ENCODE measurements at places on chromosomes 4 and X. TPM values are rescaled to one million over a fixed set of nuclear protein-coding genes. Genes with fewer than 3 reads are reported as not detected.

GLRA2 gene
- not detected for total RNA-seq

TENM3 gene
- total RNA-seq, result 25.7 TPM

CYSLTR1 gene
- not detected for total RNA-seq

NEUROG2 gene
- total RNA-seq, result not detected

FOXR2 gene
- total RNA-seq, result not detected

ZCCHC12 gene
- not detected for total RNA-seq

TFE3 gene
- 36.5 TPM for total RNA-seq

TMPRSS11F gene
- not detected for total RNA-seq

USP26 gene
- total RNA-seq, result not detected

ATP10D gene
- total RNA-seq, result 24.1 TPM

IQCM gene
- not detected for total RNA-seq

USP53 gene
- total RNA-seq, result 162 TPM

NLGN3 gene
- 0.13 TPM for total RNA-seq

NPFFR2 gene
- total RNA-seq, result 0.36 TPM

ATP1B4 gene
- not detected for total RNA-seq

HPSE gene
- 16.2 TPM for total RNA-seq

ADH7 gene
- not detected for total RNA-seq

ETDA gene
- not detected for total RNA-seq

HSD17B11 gene
- 39.5 TPM for total RNA-seq

NIPAL1 gene
- total RNA-seq, result 0.80 TPM

MAB21L2 gene
- total RNA-seq, result 2.8 TPM

AFP gene
- total RNA-seq, result not detected

PAGE1 gene
- not detected for total RNA-seq

PABPC4L gene
- total RNA-seq, result 0.65 TPM

NUDT10 gene
- 0.43 TPM for total RNA-seq

GLUD2 gene
- 3.4 TPM for total RNA-seq

UCHL1 gene
- total RNA-seq, result 768 TPM

PHEX gene
- 1.1 TPM for total RNA-seq

FAM9C gene
- 0.50 TPM for total RNA-seq

ANOS1 gene
- 2.3 TPM for total RNA-seq

DUX4 gene
- not detected for total RNA-seq

SPARCL1 gene
- total RNA-seq, result not detected

NAA11 gene
- total RNA-seq, result not detected

CHIC2 gene
- 80.7 TPM for total RNA-seq

CTAG2 gene
- not detected for total RNA-seq

MYL5 gene
- 6.7 TPM for total RNA-seq

NMU gene
- 0.53 TPM for total RNA-seq

LEF1 gene
- total RNA-seq, result not detected

HSFX2 gene
- 0.13 TPM for total RNA-seq

OTUD5 gene
- total RNA-seq, result 25.0 TPM

SYP gene
- total RNA-seq, result 0.13 TPM

PSAPL1 gene
- not detected for total RNA-seq

HTRA3 gene
- total RNA-seq, result 1.9 TPM

P2RY10 gene
- not detected for total RNA-seq

COX7B2 gene
- not detected for total RNA-seq

ARX gene
- total RNA-seq, result not detected

MAGEE2 gene
- total RNA-seq, result not detected

CACNA1F gene
- not detected for total RNA-seq

CYBB gene
- total RNA-seq, result not detected

GNPDA2 gene
- 32.6 TPM for total RNA-seq
